ENCODE measurements at places on chromosomes 3 and 15.

DNA sequence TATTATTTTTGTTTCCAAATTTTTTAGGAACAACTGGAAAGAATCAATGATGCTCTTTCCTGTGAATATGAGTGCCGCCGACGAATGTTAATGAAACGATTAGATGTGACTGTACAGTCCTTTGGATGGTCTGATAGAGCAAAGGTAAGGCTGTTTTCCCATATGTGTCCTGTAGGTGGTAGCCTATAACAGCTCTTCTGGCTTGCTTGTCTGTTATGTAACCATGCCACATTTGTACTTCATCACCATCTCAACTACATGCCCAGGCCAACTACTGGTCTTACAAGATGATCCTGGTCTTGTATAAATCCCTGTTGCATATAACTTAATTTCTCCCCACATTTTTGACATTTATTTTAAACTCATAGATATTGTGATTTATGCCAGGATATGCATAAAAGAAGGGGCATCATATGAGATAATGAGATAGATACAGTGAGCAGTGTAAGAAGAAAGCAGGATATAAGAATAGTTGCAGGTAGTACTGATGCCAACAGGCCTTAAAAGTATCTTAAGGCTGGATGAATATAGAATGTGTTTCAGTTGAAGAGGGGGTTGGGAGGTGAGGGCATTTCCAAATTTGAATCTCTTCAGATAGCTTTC lies 20.3 kb downstream of the FAM98B start:
- no peak for DNase-seq

- DNase-seq: no peak
Measured at GRCh38 chr3:16239780-16240179, 25.0 kb downstream of the DPH3 start.

- no peak for DNase-seq
Measured at GRCh38 chr3:76245622-76246021, 460.3 kb upstream of the ZNF717 start.

GRCh38 chr3:35617370-35617769 lies 22.0 kb upstream of the ARPP21 start:
- DNase-seq: no peak

- no peak for DNase-seq
Measured at GRCh38 chr3:30620402-30621360, 14.3 kb downstream of the TGFBR2 start.

DNA sequence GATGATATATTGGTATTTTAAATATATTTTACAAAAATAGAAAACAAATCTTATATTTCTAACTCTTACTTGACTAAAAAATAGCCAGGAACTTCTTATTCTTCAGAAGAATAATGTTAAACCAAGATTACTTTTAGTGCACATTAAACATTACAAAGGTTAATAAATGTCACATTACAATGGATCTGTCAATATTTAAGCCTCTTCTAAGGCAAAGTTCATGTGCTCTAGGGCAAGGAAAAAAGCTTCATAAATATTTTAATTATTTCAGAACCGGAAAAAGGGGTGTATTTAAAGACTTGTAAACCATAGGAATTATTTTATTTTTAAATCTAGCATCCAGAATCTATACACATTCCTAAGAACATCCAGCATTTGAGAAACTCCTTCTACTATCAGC lies 166.9 kb upstream of the ROBO2 start:
- DNase-seq: no peak

- DNase-seq: no peak
Measured at GRCh38 chr15:28961391-28961790, 75.6 kb downstream of the APBA2 start.

GRCh38 chr3:87788516-87788915 lies 270.3 kb downstream of the CGGBP1 start:
- DNase-seq: no peak

DNA sequence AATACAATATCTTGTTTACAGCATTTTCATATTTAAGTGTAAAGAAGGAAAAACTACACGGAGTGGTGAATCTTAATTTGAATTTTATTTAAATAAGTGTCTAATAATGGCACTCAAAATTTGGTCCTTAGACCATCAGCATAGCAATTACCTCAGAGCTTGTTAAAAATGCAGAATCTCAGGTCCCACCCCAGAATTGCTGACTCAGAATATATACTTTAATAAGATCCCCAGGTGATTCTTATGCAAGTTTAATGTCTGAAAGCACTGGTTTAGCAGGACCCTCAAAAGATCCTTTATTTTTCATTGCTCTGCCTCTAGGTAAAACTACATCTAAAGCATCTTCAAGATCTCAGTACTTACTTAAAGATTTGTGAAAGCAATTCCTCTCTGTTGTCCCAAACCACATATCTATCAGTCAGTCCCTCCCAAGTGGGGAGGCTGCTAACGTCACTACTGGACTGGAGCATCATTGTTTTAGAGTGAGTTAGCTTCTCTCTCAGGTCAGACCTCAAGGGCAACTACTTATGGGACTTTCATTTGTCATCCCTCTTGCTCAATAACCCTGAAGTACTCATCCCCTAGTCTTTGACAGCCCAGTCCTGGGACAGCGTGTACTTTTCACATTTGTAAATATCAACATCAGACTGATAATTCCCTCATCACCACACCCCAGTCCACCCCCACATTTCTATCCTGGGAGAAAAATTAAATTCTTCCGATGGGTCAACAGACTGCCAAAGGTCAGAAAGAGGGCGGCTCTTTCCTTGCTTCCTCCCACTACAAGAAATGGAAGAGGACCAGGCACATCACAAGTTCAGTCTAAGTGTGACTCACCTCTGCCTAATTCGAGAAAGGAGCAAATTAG lies 76.7 kb downstream of the CBLB start:
- DNase-seq: no peak

GRCh38 chr15:40067921-40068624 lies 29.1 kb upstream of the SRP14 start:
- no peak for DNase-seq

GRCh38 chr3:21331321-21331720 lies 419.7 kb downstream of the ZNF385D start:
- DNase-seq: no peak

DNA sequence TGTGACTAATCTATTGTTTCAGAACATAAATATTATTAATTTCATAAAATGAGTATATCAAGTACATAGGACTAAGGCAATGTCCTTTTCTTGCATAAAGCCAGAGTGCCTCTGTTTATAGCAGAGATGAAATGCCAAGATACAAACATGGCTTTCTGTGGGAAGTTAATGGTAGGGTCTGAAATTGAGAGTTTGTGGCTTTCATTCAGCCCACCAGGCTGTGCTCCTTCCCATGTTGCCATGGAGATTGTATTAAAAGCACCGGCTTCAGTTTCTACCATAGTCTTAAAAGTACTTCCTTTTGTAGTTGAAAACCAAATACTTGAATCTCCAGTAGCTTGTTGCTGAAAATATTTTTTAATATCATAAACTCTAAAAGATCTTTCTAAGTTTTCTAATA lies 114.0 kb downstream of the LRRC28 start:
- DNase-seq: no peak

- DNase-seq: no peak
Measured at GRCh38 chr3:183584246-183584913, 28.9 kb upstream of the KLHL6 start.

DNA sequence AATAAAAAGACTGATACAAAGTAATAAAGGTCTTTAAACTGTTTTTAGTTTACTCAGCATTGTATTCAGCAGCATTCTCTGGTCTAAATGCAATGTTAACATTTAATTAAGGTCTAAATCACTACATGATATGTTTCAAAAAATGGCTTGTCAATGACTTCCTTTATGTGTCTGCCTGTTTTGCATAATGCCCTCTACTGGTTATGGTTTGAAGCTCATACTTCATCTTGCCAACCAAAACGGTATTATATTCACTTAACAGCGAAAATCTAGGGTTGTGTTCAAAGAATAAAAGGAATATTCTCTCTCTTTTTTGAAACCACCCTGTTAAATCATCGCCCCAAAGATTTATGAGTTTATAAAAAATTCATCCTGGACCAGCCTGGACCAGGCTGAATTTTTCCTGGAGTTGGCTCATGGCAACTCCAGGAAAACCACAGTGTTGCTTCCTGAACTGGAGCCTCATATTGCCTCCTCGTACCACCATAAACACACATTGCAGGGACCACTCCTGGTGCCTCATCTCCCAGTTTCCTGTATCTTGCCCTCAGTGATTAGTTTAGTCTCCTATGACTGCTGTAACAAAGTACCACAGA lies 6.7 kb upstream of the NCEH1 start:
- DNase-seq: no peak

- DNase-seq: no peak
Measured at GRCh38 chr3:99721633-99722007, 83.2 kb downstream of the COL8A1 start.

DNA sequence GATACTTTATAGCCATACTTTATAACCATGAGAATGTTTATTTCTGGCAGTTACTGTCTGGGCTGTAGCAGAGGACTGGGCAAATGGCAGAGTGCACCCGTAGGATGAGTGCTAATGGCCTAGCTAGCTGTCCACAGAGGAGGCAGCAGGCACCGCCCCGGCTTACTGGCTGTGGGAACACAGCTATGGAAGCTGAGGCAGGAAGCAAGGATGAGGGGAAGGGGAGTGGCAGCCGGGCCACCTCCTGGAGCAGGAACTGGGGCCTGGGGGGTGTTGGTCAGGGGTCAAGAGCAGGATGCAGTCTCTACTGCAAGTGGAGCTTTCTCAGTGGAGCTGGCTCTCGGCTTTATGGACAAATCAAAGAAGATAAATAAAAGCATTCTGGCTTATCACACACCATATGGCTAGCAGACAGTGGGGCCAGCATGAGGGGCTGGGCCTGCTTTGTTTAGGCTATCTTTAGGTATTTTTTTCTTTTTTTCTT lies 316.8 kb upstream of the CTDSPL start:
- DNase-seq: no peak

- DNase-seq: no peak
Measured at GRCh38 chr15:63022181-63022580, 20.4 kb upstream of the TPM1 start.

GRCh38 chr3:149965278-149965677 lies 5.4 kb downstream of the PFN2 start:
- DNase-seq: no peak

DNA sequence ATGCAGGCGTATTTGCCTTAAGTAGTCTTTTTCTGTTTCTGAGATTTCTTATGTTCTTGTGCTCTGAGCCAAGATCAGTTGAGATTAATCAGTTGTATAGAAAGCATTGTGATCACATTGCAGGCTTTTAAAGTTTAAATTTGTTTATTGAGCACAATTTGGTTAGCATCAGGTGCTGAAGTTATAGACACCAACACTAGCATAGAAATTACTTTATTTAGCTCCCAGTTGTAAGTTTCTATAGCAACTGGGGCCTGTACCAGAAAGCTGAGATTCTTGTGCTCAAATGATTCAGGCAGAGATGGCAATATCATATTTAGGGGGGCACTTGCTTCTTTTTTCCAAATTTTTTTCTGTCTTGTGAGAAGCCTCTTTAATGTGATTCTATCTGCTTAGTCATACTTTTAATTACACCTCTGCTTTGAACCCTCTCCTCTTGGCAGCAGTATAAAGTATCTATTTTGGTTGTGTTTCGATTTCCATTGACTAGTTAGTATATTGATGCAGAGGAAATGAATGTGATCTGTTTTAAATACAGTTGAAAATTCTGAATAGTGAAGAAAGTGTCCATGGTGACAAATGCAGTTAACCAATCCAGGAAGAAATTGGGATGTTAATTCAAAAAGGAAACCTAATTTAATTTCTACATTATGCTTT lies 241.7 kb upstream of the GBE1 start:
- no peak for DNase-seq

- no peak for DNase-seq
Measured at GRCh38 chr3:100105501-100105900, 8.8 kb downstream of the FILIP1L start.

- DNase-seq: no peak
Measured at GRCh38 chr3:3157484-3157883, 22.0 kb downstream of the CRBN start.

Data from stimulated activated CD8-positive, alpha-beta memory T cell treated with anti-CD3 and anti-CD28 coated beads, Interleukin-4, amount 100 ng/mL, for 1 hour (primary cell).